Effector CD4-positive, alpha-beta T cell (primary cell): ENCODE measurements at places on chromosomes 5 and 9.
A peak's percentile ranks its signal among the peaks of the same experiment; 100 is the strongest.

- no peak for DNase-seq
Measured at GRCh38 chr5:179833056-179833708, 12.5 kb downstream of the SQSTM1 start.

DNA sequence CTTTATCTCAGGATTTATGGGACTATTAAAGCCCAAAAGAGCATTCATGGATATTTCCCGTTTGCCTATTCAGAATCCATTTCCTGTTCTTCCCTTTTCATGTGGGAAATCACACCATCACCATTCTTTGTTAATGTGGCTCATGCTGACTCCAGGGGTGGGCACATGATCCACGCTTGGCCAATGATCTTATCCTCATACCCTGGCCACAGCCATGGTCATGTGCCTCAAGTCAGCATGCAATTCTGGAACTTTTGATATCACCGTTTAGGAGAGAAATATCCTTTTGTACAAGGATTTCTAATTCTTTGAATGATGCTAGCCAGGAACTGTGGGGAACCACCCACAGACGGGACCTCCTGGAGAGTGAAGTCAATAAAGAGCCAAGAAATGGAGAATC, 272.2 kb downstream of the PRELID2 start:
- no peak for DNase-seq

DNA sequence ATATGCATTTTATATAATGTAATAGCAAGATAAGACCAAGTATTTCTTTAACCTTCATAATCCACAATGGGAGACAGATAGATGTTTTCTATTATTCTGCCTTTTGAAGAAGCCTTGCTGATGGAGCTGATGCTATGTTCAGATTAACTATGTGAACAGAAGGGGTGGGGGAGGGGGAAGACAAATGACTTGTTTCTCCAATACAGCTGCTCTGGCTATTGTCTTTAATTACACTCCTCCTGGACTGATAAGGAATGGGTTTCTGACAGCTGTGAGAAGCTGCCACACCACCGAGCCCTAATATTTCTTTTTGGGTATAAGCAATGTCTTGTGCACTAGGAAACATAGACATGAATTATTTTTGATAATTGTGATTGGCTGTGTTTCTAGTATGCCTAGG, 62.0 kb downstream of the CAVIN4 start:
- no peak for DNase-seq

GRCh38 chr9:34072868-34073590, 24.3 kb upstream of the UBAP2 start:
- DNase-seq, result no peak

DNA sequence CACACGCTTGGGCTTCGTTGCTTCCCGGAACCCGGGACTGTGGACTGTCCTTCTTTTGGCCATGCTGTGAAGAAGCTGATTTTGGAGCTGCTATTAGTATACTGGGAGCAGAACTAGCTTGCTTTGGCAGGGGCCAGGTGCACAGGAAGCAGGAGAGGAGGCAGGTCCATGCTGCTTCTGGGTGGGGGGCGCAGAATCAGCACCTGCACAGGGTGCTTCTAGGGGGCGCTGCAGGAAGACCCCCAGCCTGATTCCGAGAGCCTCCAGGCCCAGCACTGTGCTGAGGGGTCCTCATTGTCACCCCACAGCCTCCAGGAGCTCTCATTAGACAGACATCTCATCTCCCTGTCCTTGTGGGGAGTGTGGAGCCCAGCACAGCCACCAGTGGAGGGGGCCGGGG, 252.6 kb upstream of the IRX4 start:
- no peak for DNase-seq

- no peak for DNase-seq
Measured at GRCh38 chr5:97534166-97534565, 351.1 kb upstream of the RIOK2 start.

GRCh38 chr5:22665801-22666200, 187.3 kb downstream of the CDH12 start:
- DNase-seq, result no peak

- DNase-seq, result no peak
Measured at GRCh38 chr9:100473276-100474081, 530 bp downstream of the TMEFF1 start.

- DNase-seq, result no peak
Measured at GRCh38 chr5:61346511-61346910, 14.5 kb downstream of the ZSWIM6 start.

DNA sequence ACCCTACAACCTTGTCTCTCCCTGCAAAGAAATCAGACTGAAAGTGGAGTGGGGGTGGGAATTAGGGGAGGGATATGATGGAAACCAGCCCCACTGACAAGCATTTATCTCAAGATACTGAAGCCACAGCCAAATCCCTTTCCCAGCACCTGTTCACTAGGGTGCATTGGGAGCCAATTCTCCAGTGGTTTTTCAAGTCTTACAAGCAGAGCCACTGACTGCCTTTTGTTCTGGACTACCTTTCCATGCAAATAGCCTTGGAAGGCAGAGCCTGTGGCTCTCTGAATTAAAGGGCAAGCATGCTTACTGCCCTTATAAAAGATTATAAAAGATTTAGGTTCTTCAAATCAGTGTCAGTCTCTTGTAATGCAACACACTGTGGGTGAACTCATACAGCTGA, 8.8 kb upstream of the GGTA1 start:
- no peak for DNase-seq

DNA sequence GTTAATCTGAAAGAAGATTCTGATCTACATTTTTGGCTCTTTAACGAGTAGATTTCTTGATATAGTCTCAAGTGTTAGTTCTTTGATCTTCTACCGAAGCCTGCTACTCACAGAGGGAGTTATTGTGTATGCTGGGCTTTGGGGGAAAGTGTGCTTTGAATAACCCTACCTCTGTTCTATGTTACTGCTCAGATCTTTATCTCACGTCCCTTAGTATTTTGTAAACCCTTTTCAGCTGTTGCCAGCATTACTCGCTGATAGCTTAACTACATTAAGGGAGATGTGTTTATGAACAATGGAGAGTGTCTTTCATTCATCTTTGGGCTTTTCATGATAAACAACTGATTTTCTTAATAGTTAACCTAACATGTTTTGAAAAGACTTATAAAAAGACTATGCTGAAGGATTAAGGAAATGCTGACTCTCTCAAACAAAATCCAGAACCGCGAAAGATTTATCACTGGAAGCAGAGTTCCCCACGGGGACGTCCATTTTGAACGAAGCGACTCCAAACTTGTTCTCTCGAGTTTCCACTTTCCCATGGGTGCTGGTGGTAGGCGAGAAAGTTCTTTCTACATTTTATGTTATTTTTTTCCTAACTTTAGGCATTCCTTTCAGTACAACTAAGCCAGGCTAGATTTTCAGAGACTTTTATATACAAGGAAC, 27.9 kb upstream of the ALDH1A1 start:
- no peak for DNase-seq

DNA sequence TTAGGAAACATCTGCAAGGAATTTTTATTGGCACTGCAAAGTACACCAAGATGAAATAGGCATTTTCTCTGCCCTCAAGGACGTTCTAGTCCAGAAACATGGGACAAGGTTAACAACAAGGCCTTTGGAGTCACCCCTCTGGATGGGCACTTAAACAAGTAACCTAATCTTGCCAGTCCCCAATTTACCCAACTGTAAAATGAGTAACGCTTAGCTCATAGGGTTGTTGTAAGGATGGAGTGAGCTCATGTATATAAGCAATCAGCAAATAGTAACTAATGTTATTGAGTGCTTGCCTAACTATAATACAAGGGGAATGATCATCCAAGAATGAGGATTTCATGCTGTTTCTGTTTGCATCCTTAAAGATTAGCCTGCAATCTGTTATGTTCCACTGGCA, 189.3 kb downstream of the PAPPA start:
- no peak for DNase-seq

- DNase-seq, result no peak
Measured at GRCh38 chr5:56426693-56427092, 193.6 kb upstream of the ANKRD55 start.

- DNase-seq, result no peak
Measured at GRCh38 chr5:89849830-89850512, 559.6 kb downstream of the CETN3 start.

- DNase-seq, result no peak
Measured at GRCh38 chr5:416636-416960, 26.4 kb upstream of the EXOC3 start.

DNA sequence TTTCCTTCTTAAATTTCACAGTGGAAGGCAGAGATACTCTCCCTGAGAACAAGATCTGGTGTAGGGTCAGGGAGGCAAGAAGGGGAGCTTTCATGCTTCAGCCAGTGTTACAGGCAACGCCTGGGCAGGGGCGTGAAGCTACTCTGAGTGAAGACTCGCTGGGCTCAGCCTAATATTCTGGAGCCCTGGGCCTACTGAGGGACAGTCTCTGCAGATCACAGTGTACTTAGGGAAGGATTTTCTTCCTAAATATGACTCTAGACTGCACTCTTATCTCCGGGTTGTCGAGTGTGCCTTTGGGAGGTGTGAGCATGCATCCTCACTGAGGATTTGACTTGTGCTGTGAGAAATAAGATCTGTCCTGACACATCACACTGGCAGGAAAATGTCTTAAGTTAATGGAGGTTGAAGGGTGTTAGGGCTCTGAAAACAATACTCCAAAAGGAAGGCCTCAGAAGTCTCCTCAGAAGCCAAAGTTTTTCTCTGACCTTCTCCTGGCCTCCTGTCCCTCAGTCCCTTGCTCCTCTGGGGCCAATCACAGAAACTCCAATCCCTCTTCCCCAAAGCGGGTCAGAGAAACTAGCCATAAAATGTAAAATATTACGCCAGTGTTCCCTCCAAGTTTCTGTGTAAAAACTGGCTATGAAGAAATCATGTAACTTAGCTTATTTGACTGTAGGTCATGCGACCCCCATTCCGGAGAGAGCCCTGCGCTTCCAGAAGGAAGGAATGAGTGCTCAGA, 156.8 kb upstream of the TBC1D2 start:
- no peak for DNase-seq

- no peak for DNase-seq
Measured at GRCh38 chr9:89441986-89442385, 55.9 kb downstream of the SEMA4D start.

DNA sequence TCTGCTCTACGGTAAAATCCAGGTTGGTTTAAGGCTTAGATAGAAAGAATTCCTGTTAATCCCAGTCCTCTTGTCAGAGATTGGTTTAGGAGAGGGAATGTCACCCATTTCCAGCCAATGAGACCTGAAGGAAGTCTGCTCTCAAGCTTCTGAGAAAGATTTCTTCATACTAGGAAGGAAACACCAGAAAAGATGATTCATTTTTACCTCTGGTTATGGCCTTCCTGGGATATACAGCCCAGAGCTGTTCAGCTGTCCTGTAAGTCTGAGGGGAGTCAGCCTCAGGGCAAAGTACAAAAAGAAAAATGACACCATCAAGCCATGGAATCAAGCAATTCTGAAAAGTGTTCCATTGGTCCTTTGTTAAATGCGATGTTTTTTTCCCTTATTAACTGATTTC, 18.6 kb upstream of the CFAP95 start:
- no peak for DNase-seq

- no peak for DNase-seq
Measured at GRCh38 chr9:36840898-36841536, 193.1 kb downstream of the PAX5 start.

- DNase-seq, result no peak
Measured at GRCh38 chr9:78605041-78606000, 308.4 kb downstream of the PSAT1 start.

GRCh38 chr9:78103971-78104433, 72.4 kb upstream of the GNAQ start:
- DNase-seq, result no peak

DNA sequence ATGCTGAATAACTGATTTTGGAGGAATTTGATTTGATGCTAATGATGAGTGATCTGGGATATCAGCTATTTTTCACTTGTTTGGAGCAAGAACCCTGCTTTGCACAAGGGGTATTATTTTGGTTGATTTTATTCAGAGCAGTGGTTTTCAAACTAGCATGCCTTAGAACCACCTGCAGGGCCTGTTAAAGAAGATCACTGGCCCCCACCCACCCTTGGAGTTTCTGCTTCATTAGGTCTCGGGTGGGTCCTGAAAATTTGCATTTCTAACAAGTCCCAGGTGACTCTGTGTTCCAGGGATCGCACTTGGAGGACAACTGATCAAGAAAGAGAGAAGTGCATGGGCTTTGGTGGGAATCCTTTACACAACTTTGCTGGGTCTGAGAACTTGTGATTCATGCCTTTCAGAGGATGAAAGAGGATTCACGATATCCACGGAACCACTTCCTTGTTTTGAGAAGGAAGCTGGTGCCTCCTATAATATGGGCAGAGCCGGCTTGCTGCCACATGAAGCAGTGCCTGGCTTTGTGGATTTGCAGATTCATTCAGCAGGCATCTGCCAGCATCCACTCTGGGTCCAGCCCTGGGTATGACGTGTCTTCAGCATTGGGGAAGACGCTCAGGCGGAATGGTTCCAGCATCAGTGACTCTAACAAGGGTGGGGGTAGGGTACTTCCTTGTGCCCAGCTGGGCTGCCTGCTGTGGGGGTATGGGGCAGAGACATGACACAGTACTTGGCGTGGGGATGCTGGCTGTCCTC, 106.6 kb upstream of the PITX1 start:
- DNase-seq, result no peak

GRCh38 chr9:1707291-1707690, 307.9 kb upstream of the SMARCA2 start:
- DNase-seq, result no peak

GRCh38 chr5:78411586-78411985, 51.2 kb downstream of the SCAMP1 start:
- DNase-seq, result no peak

- peak; percentile 45 for DNase-seq
Measured at GRCh38 chr9:133103183-133103986, 17.7 kb downstream of the RALGDS start.

DNA sequence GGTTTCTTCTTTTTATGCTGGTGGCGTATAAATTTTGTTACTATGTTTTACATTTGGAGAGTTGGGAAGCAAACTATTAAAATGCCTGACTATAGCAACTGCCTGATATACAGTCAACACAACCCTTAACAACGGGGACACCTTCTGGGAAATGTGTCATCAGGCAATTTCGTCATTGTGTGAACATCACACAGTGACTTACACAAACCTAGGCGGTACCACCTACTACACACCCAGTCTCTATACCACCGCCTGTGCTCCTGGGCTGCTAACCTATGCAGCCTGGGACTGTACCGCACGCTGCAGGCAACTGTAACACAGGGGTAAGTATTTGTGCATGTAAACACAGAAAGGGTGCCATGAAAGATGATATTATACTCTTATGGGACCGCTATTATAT, 1.3 kb upstream of the CDHR2 start:
- DNase-seq, result no peak

- no peak for DNase-seq
Measured at GRCh38 chr9:117987945-117988344, 283.7 kb downstream of the TLR4 start.

GRCh38 chr9:94811074-94811473, 84.6 kb downstream of the AOPEP start:
- no peak for DNase-seq

GRCh38 chr5:96067894-96068614, 106.4 kb upstream of the ELL2 start:
- DNase-seq, result no peak

DNA sequence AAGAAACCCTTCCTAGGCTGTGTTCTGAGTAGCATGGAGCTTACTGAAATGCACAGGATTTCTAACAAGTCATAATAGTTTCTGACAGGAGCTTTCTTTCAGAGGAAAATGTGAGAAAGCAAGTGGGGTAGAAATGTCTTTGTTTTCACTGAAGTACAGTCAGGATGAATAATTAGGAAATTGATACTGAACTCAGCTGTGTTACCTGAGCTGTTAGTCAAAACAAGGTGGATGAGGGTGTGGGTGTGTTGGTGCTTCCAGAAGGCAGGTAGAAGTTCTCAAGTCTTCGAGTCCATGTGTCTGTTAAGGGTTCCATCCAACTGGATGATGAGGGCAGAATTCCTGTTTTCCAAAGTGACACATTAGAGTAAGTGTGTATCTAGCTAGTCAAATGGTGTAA, 122.4 kb downstream of the BASP1 start:
- DNase-seq, result no peak

GRCh38 chr5:111242606-111243005, 18.4 kb downstream of the CAMK4 start:
- DNase-seq, result no peak
